ENCODE measurements at places on chromosomes 6 and 20.

- DNase-seq, result no peak
These were observed 49.4 kb upstream of the CARMIL1 start for GRCh38 chr6:25229671-25230321.

- no peak for DNase-seq
These were observed 14.2 kb upstream of the FRK start for GRCh38 chr6:116074732-116075390.

GRCh38 chr6:113758826-113759574 is 98.1 kb upstream of the MARCKS start:
- no peak for DNase-seq

DNA sequence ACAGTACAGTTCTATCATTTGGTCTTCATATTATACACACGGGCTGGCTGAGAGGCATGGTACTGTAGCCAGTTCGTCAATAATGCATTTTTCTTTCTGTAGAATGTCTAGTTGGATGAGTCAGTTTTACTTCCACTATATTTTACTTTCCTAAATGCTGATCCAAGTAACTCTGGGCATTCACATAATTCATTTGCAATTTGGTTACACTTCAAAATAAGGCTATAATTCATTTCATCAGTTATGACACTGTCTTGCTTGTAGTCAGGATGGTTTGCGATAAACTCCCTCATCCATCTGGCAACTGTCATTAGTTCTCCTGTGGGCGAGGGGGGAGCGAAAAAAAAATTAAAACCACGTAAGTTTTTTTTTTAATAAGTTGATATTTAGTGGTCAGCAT is 46.3 kb downstream of the GCLC start:
- no peak for DNase-seq

- DNase-seq, result no peak
These were observed 114.7 kb downstream of the GJA10 start for GRCh38 chr6:90008908-90009501.

DNA sequence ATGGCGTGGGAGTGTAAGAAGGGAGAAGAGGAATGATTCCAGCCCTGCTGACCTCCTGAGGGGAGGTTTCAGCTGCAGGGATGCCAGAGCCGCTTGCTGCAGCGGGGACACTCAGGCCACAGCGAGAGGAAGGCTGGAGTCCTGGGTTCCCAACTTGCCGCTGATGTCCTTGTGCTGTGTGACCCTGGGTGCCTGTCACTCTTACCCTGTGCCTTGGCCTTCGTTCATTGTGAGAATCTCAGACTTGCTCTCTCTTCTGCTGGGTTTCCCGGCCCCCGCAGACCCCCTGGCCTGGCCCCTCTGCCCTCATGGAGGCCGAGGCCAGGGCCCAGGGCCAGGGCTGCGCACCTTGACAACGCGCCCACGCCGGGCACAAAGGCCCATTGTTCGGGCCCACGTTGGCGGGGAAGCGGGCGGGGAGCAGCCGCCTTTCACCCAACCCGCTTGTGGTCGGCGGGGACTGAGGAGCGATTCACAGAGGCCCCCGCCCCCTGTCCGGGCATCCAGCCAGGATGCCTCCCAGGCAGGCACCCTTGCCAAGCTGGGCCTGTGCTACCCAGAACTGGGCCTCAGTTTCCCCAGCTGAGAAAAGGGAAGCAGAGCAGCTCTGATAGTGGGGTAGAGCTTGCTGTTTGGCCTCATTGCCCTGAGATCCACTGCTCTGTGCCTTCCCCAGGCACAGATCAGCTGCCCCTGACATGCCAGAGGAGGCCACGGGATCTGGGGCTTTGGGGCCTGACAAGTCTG is 52.4 kb downstream of the CEBPB start:
- DNase-seq, result no peak

- no peak for DNase-seq
These were observed 528.2 kb upstream of the MARCKS start for GRCh38 chr6:113328886-113329381.

DNA sequence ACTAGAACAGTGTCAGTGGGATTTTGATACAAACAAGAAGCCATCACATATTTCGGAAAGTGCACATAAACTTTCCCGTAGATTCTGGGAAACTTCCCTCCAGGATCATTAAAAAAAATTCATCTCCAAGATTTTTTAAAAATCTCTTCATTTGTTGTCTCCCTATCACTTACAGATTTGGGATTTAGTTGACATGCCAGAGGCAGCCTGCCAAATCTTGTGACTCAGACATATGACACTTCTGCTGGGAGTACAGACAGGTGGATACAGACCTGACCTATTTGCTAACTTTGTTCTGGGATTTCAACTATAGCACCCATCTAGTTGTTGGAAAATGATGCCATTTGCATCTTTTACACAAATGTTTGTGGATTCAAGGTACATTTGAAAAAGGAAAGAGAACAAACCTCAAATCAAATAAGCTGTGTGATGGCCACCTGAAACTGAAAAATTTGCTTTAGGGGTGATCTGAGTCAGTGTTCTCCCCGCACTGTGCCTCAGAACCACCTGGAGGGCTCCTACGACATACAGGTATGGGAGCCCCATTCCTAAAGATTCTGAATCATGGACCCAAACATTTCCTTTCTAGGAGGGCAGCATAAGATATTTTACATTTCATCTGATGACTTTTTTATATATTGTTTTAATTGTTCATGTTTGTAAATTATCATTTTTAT is 21.9 kb upstream of the CD2AP start:
- DNase-seq, result no peak

DNA sequence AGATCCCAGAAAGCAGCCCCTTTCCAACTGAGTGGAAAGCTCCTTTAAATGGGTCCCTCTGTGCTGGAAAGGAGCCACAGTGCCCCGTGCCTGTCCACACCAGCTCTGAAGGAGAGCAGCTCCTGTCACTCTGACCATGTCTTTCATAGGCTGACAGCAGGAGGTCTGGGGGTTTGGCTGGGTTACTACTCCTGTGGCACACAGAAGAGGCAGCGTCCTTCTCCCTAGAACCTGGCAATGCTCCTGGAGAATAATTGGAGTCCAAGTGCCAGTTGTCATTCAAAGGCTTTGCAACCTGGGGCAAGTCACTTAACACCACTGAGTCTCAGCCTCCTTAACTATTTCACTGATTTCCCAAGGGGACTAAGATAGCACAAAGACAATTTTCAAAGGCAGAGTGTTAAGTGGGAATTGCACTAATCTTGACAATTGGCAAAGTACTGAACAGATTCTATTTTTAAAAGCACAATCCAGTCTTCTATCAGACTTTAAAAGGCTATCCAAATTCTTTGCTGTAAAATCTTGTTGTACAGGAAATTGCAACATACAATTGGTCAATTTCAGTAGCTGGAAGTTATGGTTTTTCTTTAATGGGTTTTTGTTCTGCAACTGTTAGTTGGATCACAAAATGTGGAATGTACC is 457.2 kb downstream of the KIF16B start:
- DNase-seq, result no peak

GRCh38 chr6:81689580-81689979 is 62.9 kb downstream of the TENT5A start:
- no peak for DNase-seq

GRCh38 chr20:16279320-16279719 is 293.9 kb downstream of the KIF16B start:
- no peak for DNase-seq

GRCh38 chr20:57708694-57709673 is 831 bp downstream of the PMEPA1 start:
- no peak for DNase-seq

DNA sequence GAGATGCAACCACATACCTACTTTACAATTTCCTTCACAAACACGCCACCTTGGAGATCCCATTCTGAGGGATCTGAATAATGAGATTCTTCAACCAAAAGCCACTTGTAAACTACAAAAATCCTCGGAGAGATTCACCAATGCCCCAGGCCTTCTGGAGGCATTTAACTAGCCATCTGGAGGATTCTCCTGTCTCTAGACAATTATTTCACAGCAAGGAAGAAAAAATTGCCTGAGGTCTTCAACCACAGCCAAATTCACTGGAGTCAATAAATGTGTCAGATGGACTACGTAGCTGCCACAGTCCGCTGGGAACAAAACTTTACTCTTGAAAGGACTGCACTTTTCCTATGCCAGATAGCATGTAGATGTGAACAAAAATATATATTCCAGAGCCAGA is 19.0 kb upstream of the DCDC2 start:
- DNase-seq, result no peak

DNA sequence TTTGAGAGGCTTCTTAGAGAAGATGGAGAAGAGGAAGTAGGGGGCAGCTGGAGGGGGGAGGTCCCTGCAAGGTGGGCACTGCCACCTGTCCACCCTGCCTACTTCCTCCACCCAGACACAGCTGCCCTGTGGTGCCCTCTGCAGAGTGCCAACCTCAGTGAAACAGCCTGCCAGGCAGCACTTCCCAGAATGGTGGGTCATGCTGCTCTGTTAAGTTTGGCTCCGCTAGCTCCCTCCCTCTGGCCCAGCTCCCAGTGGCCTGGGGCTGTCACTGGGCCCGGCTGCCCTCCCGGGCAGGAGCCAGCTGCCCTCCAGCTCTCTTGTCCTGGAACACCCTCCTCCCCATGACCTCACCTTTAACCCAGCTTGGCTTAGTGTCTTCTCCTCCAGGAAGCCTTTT is 5.1 kb upstream of the EPB41L1 start:
- no peak for DNase-seq

- no peak for DNase-seq
These were observed 222.2 kb downstream of the UST start for GRCh38 chr6:148968771-148969602.

DNA sequence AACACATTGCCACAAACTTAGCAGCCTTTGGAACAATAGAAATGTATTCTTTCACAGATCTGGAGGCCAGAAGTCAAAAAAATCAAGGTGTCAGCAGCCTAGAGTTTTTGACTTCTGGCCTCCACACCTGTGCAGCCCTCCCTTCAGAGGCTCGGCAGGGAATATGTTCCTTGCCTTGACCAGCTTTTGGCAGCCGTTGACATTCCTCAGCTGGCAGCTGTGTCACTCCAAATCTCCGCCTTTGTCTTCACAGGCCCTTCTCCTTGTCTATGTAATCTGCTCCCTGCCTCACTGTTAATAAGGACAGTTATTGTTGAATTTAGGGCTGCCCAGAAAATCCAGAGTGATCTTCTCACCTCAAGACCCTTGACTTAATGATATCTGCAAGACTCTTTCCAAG is 17.2 kb upstream of the AHI1 start:
- no peak for DNase-seq
